ENCODE measurements at places on chromosomes 7 and 10. TPM values are rescaled to one million over a fixed set of nuclear protein-coding genes. Genes with fewer than 3 reads are reported as not detected.

Gene HOXA1
- 3.0 TPM for total RNA-seq

Gene CALU
- total RNA-seq = 150 TPM

Gene MMD2
- not detected for total RNA-seq

Gene SLC16A9
- 0.08 TPM for total RNA-seq

Gene EPO
- not detected for total RNA-seq

Gene COL13A1
- 0.30 TPM for total RNA-seq

Gene ANKRD1
- 43.9 TPM for total RNA-seq

Gene RELN
- total RNA-seq = not detected

Gene ZNF212
- total RNA-seq = 11.5 TPM

Gene EBLN1
- total RNA-seq = not detected

Gene RAB19
- total RNA-seq = not detected
